GM04504 (cell line): ENCODE measurements at places on chromosomes 16 and 17.

GRCh38 chr17:13869331-13869940 is 199.9 kb upstream of the COX10 start:
- no peak for DNase-seq

DNA sequence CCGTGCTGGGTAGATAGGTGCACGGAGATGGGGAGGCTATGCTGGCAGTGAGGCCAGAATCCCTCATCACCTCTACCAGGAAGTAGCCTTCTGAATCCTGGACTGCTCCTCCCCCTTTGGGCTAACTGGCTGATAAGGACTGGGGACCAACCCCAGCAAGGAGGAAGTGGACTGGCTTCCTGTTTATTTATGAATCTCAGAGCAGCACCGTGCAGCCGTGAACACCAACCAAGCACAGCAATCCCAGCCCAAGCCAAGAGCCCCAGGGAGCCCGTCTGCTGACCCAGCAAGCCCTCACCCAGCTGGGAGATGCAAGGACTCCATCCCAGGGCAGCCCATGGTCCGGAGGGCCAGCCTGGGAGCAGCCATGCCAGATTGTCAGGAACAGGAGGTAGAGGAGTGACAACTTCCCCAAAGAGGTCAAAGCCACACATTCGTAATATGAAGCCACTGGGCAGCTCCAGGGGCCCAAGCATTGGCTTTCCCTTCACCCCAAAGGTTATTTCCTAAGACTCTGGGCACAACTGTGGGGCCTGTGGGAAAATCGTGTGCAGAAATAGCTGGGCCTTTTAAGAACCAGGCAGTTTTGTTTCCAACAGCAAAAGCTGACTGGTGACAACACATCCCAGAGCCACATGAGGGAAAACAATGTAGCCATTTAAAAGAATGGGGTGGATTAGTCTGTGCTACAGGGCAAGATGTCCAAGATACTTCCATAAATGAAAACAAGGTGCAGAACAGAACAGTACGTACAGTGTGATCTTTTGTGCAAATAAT is 23.9 kb downstream of the PHB1 start:
- no peak for DNase-seq

DNA sequence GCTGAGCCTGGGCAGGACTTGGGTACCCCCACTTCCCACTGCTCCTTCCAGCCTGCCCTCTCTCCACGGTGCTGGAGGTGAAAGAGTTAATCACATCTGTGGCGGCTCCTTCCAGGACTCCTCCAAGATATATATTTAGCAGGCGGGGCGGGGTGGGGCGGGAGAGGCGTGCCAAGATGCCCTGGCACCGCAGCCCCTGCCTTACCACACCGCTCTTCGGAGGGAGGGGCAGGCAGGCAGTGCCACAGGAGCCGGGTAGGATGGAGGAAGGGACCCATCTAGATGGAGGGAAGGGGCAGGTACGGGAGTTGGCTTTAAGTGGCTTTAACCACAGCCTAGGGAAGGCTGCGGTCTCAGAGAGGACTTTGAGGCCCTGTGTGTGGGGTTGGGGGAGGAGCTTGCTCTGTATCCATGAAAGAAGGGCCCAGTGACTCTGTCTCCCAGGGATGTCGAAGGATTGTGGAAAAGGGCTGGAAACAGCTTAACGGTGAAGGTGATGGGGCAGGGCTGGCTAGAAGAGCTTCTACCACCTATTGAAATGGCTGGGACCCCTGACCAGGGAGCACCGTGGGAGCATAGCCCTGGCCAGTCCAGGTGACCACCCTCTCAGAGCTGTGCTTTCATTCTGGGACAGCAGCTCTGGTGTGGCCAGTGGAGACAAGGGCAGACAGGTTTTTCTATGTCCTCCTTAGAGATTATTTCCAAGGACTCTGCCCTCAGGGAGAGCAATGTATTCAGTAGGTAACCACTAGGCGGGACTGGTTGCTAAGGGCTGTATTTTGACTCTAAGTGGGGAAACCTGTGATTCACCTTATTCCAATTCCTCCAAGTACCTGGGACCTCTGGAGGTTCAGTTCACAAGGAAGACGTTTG is 13.0 kb downstream of the GPR142 start:
- DNase-seq, result no peak

DNA sequence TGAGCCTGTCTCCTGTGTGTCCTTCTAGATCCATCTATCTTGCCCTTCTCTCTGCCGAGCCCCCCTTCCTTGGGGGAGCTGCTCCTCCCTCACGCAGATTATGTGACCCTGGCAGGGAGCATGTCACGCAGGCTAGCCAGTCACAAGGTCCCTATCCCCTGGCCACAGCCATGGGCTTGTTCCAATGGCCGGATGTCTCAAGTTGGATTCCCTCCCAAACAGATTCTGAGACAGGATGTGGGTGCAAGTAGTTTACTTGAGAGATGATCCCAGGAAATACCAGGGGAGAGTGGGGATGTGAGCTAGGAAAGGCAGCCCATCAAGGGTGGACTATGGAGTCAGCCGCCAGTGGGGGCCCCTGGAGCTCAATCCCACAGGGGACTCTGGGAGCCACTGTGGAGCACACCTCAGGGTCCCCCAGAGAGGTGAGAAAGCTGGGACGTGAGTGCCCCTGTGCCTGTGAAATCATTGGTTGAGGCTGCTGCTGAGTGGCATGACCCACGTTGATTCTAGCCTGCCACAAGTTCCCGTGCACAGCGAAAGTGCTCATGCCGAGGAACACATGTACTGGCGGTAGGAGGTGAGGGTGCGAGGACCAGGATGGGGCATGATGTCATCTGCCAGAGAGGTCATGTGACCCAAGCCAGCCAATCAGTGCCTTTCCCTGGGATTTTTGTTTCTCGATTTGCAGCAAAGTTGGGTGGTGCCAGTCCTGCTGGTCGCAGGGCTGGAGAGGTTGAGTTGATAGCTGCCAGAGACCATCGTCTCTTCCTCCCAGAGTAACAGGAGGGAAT is 6.4 kb upstream of the CRISPLD2 start:
- DNase-seq, result no peak

DNA sequence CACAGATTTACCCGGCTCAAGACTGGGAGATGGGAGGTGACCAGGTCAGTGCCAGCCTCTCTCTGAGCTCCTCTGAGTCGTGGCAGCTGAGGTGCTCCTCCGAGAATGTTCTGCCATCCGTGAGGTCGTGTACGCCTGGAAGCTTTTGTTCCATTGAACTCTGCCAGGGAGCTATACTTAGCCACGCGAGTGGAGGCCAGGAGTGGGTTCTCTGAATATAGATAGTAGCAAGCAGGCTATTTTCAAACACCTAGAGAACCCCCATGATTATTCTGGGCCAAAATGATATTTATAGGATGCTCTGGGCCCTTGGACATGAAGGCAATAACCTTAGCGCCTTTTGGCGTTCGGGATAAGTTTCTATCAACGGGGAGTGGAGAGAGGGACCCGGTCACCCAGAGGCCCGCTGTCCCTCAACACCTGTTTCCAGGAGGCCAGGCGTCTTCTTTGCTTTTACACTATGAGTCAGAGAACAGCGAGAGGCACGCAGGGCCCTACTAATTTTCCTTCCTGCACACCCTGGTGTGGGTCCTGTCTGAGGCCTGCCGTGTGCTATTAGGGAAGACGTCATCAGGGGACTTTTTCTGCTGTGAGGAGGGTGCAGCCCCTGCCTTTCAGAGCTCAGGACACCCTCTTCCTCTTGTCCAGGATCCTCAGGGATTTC is 11.0 kb upstream of the MVD start:
- DNase-seq, result no peak

DNA sequence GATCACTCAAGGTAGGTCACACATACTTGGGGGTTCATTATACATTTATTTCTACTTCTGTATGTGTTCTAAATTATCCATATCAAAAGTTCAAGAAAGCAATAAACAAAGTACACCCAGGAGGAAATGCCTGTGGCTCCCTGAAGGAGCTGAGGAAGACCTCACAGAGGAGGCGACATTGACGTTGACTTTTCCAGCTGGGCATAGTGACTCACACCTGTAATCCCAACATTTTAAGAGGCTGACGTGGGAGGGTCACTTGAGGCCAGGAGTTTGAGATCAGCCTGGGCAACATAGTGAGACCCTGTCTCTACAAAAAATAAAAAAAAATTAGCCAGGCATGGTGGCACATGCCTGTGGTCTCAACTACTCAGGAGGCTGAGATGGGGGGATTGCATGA is 16.3 kb downstream of the ITGAD start:
- DNase-seq, result peak; percentile 24

GRCh38 chr16:25192096-25192495 is 24.7 kb upstream of the AQP8 start:
- DNase-seq, result peak; percentile 46
